Fibroblast of villous mesenchyme (primary cell): ENCODE measurements at places on chromosomes 7 and 10.
A peak's percentile ranks its signal among the peaks of the same experiment; 100 is the strongest.

- no peak for DNase-seq
Observed at GRCh38 chr10:24027107-24027506, 181.8 kb upstream of the KIAA1217 start.

DNA sequence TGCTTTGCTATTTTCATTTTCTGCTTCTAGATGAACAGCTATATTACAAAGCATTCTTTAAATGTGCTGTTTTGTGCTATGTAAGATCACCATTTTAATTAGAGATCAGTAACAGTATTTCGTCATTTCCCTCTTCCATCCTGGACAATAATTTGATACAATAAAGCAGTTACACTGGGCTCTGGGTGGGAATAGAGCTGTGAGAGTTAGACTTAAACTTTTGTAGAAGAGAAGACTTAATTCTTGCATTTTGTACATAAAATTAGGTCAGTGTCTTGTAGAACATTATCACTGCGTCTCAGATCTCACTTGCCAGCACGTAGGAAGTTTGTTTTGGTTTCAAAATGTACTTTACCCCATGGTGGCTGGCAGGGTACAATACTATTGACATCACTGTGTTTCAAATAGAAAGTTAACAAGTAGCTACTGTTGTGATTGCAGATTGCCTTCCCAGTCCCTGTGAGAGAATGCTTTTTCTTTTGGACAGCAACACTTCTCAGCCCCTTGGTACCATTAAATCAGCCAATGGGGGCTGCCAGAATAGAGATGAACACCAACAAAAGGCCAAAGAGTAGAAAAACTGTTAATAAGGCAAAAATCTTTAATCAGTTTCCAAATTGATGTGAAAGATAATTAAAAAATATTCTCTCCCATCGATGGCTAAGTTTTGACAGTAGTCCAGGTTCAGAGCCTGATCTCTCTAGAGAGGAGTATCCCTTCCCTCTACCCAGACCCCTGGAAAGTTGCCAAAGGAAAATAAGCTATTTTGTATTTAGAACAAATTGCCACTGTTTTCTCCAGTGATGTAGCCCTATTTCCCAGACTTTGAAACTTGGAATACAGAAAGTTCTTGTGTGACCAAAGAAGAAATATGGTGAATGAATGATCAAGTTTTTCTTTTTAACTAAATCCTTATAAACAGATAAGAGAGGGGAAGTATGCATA is 35.1 kb downstream of the SMNDC1 start:
- no peak for DNase-seq

- DNase-seq: no peak
Observed at GRCh38 chr7:94286111-94286510, 108.6 kb upstream of the COL1A2 start.

GRCh38 chr7:22281481-22281880 is 75.5 kb downstream of the RAPGEF5 start:
- no peak for DNase-seq

DNA sequence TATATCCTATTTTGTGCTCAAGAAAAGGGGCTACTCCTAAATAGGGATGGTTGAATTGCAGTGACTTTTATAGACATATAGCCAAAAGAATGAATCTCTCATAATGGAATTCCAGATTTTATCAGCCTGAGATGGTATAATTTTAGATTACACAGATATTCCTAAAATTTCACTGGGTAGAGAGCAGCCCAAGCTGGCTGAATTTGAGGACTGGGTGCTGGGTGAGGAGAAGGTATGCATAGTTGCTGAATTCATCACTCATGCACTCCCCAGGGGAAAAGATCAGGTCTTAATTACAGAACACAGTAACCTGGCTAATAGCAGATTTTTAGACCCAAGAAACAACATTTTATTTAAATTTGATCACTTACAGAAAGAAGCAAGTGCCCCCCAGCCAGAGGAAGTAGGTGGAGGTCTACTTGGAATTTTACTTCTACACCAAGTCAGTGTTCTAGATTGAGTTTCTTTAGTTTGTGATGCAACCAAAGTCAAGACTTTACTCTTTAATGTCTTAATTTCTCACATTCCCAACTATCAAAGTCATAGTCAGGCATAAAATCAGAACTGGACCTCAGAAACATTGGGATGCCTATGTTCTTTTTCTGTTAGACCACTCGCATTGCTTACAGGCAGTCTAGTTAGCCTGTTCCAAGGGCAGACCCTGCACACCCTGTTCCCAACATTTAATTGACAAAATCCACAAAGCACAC is 337.4 kb upstream of the PODXL start:
- DNase-seq: no peak

DNA sequence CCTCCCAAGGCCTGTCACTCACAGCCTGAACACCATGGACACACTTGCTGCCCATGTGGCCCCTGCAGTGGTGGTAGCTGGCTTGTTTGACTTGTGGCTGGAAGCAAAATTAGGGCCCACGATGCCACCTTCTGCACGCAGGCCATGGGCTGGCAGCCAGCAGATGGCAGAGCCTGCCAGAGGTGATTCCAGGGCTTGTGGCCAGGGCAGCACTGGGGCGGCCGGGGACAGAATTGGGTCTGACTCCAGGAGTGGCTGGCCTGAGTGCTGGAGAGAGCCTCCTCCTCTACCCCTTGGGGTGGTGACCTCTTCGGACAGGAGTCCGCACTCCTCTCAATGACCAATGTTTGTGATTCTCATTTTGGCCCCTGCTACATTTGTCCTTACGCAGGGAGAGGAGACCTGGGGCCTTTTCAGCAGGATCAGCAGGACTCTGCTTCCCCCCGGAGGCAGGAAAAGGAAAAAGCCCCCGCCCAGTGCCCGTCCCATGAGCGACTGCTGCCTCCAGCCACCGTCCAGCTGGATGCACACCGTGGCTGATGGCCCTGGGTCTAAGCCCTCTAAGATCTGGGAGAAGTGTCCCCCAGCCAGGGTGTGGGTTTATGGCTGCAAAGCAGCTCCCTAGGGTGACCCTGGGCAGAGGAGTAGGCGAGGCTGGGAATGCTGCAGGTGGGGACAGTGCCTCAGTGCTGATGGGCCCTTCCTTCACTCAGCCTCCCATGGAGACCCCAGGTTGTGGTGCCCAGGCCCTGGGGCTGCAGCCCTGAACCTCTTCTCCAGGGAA is 26.5 kb downstream of the DNAJB12 start:
- peak; percentile 81 for DNase-seq

DNA sequence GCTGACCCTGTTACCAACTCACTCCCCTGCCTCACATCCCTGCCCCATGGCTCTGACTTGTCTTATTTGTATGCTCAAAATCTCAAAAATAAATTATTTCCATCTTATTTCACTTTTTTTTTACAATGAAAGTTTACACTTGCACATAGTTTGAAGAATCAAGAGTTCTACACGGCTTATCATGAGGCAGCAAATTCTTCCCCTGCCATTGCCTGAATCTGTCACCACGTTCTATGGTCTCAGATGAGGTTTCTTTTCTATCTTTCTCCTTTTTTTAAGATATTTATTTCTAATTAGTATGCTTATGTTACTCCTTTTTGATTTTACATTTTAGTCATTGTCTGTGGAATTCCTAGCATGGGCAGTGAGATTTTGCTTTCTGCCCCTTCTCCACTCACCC is 28.4 kb downstream of the ARHGAP22 start:
- no peak for DNase-seq

DNA sequence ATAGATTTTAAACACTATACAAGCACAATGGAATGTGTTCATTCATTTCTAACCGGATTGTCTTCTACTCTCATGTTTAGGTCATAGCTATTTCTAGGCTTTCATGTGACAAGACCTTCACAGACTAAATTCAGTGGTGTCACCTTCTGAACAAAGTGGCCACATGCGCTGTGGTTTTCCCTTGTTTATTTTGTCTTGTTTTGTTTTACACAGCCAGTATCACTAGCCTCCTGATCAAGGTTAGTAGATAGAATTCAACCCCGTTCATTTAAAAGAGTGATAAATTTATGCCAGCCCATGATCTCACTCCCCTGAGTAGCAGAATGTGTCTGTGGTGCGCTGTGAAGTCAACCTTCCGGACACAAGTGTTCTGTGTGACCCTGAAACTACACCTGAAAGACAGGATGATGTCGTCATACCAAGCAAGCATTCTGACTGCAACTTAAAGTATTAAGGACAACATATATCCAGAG is 209.1 kb downstream of the CREB5 start:
- DNase-seq: no peak

- DNase-seq: no peak
Observed at GRCh38 chr10:60417024-60417423, 27.3 kb upstream of the ANK3 start.

DNA sequence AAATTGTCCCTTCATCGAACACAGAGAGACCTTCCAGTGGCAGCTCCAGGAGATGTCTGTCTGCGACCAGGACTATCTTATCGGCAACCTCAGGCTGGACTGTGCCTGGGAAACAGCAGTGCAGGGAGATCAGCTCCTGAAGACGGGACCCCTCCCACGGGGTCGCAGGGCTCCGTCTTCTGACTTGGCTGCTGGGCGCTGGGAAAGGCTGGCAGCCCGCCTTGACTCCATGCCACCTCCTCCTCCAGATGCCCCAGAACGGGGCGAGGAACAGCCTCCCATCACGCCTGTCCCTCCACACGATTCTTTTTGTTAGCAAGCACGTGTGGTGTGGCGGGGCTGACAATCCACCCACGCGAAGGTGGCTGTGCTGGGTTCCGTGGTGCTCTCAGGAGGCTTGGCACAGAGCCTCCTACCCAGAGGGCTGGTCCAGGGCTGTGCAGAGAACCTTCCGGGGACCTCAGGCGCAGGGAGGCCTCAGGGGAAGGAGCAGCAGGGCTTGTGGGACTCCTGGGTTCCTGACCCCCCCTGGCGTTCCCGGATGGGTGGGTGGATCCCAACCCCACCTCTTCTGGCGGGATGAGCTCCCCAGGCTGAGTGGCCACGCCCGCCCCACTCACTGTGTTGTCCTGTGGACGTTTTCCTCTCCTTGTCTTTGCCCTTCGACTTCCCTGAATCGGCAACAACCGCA is 47.6 kb upstream of the NKX6-2 start:
- no peak for DNase-seq

GRCh38 chr10:13365831-13366230 is 17.7 kb upstream of the SEPHS1 start:
- DNase-seq: no peak

- no peak for DNase-seq
Observed at GRCh38 chr10:29212597-29212996, 76.3 kb upstream of the LYZL1 start.

DNA sequence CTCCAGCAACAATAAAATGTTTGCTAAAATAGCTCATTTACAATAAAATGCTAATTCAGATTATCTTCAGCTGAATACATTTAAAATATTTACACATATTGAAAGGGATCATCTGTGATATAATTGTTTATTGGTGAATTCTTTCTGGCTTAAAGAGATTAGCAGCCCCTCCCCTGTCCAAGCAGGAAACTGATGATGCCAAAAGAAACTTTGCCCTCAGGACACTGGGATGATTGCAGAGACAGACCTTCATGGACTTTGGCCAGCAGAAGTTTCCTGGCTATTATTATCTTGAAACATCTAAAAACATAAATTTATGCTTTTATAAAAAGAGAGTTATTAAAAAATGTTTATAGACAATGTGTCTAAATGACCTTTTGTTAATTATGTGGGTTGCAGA is 764.9 kb upstream of the MBL2 start:
- no peak for DNase-seq

DNA sequence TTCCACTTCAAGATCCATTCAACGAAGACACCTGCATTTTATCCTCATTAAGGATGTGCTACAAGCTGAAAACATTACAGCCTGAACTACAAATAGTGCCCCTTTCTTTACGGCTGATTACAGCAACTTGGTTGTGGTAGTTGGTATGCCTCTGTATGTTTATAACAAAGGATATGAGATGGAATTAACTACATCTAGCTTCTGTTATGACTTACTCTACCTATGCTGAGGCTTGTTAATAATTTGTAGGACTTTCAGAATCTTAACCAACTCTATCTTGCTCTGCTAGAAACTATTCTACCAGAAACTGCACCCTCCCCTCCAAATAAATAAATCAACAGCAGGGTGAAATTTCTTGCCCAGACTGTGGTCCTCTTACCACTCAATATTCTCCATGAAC is 448.1 kb downstream of the GRM8 start:
- DNase-seq: no peak

GRCh38 chr10:106608066-106608465 is 556.4 kb downstream of the SORCS1 start:
- DNase-seq: no peak

GRCh38 chr7:42167206-42167605 is 69.8 kb downstream of the GLI3 start:
- DNase-seq: no peak

DNA sequence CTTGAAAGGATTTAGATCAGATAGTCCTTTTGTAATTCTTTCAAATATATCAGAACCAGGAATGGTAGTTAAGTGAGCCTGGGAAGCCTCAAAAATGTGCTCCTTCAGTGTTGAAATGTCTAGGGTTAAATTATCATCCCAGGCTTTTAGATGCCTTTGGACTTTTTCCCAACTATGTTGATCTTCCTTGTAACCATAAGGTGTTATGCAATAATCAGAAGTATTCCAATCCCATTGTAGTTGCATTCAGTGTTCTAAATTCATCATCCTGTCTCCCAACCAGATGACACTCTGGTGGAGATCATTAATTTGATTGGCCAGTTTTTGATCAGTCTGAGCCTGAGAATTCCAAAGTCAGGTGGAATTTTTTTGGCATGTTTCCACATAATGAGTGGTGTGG is 35.1 kb upstream of the AKR1C2 start:
- DNase-seq: peak; percentile 65

DNA sequence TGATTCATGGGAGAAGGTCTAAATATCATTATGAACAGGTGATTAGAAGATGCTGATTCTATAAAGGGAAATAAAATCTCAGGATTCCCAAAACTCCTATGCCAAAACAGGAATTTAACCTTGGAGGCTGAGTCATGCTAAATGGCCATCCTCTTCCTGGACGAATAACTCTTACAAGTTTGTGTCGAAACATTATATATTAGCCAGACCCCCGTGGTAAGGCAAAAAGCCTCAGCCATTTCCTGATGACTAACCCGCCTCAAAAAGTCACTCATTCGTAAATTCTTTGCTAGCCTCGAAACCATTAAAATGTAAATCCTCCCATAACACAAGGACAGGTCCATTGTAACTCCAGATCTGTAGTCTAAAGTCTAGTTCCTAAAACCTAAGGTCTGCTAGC is 32.0 kb downstream of the CUL2 start:
- DNase-seq: peak; percentile 95

- DNase-seq: no peak
Observed at GRCh38 chr7:157371296-157371695, 34.5 kb downstream of the DNAJB6 start.

- no peak for DNase-seq
Observed at GRCh38 chr10:126580873-126581647, 89.4 kb downstream of the C10orf90 start.

DNA sequence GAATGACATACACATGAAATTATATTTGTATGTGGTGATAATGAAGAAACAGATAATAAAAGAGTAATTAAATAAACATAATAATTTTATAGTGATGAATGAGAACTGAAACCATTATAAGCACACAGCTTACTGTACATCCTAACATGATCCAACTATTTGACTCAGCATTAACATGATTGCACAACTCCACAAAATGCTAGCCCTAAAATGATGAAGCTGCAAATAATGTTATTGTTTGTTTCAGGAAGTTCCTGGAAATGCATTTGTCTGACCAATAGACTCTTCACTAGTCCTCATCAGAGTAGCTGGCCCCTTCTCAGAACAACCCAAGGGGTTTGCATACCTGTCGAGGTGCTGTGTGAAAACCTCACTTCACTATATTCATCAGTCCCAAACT is 115.5 kb downstream of the RTKN2 start:
- peak; percentile 75 for DNase-seq
